ENCODE measurements at places on chromosomes 5 and 9.

GRCh38 chr9:4826417-4827166 lies 33.8 kb downstream of the RCL1 start:
- DNase-seq = no peak

GRCh38 chr5:14954616-14955343 lies 83.2 kb upstream of the ANKH start:
- DNase-seq = no peak

DNA sequence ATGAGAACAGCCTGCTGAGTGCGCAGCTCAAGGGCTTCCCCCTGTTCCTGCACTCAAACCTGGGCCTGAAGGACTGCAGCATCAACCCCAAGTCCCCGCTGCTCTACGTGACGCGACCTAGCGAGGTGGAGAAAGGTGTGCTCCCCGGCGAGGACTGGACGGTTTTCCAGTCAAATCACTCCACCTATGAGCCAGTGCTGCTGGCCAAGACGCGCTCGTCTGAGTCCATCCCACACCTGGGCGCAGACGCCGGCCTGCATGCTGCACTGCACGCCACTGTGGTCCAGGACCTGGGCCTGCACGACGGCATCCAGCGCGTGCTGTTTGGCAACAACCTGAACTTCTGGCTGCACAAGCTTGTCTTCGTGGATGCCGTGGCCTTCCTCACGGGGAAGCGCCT lies 19.9 kb downstream of the NDST1 start:
- no peak for DNase-seq

DNA sequence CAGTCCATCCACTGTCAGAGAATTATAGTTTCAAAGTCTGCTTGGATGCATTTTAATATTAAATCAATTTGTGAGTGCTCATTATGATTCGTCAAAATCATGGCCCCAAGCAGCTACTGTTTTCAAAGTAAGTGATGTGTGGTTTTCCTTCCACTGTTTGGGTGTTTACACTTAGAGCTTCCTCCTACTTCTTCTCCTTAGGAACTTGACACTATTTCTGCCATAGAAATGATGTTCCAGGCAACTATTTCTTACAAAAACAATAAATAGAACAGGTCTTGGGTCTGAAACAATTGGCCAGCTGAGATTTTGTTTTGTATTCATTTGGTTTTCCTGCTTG lies 132.8 kb upstream of the RAI14 start:
- no peak for DNase-seq

- DNase-seq = no peak
Observed at GRCh38 chr9:15298362-15298761, 8.7 kb downstream of the TTC39B start.

GRCh38 chr5:167271511-167271910 lies 1019.9 kb upstream of the WWC1 start:
- DNase-seq = no peak

GRCh38 chr9:109889456-109889855 lies 109.5 kb downstream of the PALM2AKAP2 start:
- DNase-seq = no peak

- DNase-seq = no peak
Observed at GRCh38 chr9:99867536-99867935, 38.9 kb upstream of the STX17 start.

- DNase-seq = no peak
Observed at GRCh38 chr9:136352682-136353081, 10.9 kb downstream of the DNLZ start.

GRCh38 chr5:125151150-125151900 lies 404.9 kb upstream of the ZNF608 start:
- no peak for DNase-seq

DNA sequence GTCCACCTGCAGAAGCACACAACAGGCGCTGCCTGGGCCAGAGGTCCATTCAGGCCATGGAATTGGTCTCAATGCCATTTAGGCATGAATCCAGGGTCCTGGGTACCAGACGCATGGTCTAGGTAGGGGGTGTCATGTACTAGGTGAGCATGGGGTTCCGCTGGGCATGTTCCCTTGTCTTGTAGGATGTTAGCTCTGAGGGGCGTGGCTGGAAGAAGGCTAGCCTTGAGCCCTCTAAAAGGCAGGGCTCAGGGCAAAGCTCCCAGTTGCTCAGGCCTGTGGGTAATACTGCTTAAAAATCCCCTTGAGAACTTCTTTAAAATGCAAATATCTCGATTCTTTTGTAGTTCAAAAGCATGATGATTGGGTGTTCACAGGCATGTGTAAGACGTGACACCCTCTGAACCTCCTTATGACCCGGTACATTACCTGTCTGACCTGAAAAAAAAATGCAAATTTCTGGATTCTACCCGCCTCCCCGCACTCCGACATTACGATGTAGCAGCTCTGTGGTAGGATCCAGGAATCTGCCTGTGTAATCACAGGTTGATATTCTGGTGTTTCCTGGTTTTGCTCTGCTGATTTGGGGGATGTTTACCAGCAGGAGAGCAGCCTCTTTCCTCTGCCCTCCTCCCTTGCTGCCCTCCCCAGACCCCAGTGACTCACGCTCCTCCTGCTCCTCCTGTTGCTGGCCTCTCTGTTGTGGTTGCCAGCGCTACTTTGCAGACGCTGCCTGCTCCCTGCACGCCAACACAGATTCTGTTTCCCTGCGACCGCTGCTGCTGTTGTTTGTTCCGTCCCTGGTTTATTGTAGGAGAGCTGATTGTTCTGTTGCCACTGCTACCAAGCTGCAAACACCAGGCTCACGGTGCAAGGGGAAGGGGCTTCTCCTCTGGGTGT lies 5.7 kb downstream of the TMC1 start:
- DNase-seq = peak; percentile 93

DNA sequence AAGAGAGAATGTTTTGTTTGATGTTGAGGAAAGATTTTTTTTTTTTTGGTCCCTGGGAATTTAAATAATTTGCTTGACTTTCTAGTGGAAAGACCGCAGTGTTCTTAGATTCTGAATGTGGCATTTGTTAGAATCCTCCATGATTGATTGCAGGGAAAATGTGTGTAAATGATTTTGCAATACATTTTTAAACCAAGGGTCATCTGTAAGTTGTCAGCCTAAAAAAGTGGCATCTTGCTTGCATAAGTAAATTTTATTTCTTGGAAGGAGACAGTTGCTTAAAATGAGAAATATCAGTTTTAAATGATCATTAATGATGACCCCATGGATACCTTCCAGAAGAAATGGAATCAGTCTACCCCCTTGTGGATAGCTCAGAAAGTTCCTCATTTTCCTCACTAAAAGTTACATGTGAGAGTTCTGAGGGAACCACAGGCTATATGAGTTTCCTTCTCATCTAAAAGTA lies 105.1 kb upstream of the SLC25A48 start:
- no peak for DNase-seq

DNA sequence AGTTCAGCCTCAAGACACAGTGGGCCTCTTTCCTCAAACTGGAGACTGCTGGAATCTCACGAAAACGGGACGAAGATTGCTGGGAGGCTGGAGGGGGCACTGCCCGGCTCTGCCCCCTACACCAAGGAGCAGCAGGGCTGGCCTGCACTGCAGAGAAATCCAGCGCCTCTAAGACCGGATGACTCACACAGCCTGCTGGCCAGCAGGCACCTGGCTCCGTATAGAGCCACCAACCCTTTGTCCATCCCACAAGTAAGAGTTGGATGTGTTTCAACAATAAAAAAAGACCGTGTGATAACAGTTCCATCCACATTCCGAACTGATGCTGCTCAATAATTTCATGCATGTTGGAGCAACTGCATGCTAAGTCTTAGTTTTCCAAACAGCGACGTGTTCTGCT lies 11.5 kb downstream of the CCDC127 start:
- no peak for DNase-seq

DNA sequence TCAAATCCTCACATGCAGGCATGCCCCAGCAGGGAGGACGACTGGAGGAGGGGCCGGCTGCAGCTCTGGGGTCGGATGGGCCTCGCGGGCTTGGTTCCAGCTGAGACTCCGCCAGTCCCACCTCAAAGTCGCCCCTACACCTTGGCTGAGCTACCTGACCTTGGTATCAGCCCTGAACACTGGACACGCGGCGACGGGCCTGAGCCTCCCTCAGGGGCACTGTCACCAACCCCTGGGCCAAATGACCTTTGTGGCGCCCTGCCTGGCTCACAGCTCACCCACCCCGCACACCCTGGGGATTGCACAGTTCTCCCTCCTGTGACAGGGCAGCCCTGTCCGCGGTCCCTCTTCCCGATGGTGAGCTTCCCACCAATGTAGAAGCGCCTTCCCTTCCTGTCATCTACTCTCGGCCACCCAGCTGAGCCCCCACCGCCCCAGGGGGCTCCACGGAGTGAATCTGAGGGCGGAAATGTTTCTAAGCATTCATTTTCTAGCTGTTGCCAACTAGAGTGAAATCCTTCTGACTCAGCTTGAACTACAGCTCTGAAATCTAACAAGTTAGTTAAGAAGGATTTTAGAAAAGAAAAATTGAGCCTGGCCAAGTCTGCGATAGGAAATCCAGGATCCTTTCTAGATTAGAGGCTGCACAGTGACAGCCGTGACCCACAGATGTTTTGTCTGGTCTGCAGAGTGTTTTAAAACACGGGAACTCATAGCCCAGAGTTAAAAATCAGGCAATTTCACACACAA lies 138.9 kb upstream of the PHYKPL start:
- no peak for DNase-seq

- DNase-seq = no peak
Observed at GRCh38 chr5:1974501-1975405, 92.0 kb upstream of the IRX4 start.

GRCh38 chr9:33289496-33289895 lies 820 bp upstream of the NFX1 start:
- DNase-seq = no peak

GRCh38 chr5:118228489-118228888 lies 759.9 kb downstream of the DTWD2 start:
- no peak for DNase-seq

DNA sequence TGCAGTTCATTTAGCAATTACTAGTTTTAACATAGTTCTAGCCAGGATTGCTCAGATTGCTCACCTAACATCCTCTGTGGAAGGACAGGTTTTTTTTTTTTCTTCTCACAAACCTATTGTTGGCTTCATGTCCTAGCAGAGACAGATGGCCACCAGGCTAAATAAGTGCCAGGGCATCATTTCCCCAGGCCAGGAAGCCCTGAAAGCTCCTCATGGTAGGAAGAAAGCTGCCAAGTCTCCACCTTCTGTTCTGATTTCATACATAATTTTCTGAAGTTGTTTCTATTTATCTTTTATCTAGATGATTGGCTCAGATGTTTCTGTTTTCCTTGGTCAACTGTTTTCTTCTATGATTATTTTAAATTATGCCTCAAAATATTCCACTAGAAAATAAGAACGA lies 31.0 kb downstream of the EFCAB9 start:
- DNase-seq = no peak

DNA sequence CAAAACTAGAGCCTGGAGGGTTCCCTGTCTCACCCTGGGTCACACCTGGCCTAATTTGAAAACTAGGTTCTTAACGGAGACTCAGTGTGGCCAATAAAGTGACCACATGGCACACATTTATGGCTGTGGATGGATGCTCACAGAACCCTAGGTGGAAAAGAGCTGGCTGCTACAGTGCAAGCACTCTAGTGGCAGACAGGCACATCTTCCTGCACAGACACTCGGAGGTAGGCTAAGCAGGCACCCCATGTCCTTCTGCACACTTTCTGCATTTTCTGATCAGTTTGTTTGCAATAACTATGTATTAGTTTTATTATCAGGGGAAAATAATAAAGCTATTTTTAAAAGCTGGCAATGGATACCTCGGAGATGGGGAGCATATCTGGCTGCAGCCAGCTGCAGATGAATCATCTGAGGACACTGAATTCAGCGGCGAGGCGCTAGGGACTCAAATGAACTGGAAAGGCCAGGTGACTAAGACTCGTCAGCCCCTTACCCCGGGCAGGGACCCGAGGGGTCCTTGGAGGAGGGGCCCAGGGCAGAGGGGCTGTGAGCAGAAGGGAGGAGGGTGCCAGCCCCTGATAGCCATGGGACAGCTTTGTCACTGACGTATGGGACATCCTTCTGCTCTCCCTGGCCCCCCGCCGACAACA lies 96.2 kb downstream of the OLFM1 start:
- no peak for DNase-seq

GRCh38 chr5:167864801-167865200 lies 426.6 kb upstream of the WWC1 start:
- DNase-seq = no peak

DNA sequence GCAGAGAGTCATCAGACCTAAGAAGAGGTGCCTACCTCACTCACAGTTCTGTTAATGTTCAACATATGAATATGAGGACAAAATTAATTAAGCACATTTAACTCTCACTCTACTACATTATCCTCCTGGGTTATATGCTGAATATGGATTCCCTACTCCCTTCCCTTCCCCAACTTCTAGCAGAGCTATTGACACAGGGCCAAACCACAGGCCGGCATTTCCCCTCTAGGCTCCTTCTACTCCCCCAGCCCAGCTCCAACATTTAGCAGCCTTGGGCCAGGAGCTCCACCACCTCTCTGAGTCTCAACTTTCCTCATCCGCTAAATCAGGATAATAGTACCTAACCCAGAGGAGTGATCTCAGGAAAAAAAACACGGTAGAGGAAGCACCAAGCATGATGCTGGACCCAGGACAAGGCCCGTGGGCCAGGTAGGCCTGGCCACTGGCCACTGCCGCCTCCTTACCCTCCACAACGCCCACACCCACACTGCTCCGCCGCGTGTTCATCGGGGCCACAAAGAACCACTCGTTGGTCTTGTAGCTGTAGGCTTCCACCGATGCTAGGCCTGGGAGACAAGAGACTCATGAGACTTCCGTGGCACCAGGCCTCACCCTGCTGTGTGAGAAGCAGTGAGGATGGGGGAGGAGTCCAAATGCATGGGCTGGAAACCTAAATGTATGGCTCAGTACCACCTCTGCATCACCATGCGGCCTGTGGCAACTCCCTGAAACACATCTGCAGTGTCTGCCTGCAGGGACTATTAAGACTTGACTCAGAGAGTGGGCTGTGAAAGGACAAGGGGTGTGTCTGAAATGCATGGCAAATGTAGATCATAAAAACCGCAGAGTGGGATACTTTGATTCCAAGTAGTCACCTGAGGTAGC lies 98.8 kb downstream of the KLHL3 start:
- no peak for DNase-seq

DNA sequence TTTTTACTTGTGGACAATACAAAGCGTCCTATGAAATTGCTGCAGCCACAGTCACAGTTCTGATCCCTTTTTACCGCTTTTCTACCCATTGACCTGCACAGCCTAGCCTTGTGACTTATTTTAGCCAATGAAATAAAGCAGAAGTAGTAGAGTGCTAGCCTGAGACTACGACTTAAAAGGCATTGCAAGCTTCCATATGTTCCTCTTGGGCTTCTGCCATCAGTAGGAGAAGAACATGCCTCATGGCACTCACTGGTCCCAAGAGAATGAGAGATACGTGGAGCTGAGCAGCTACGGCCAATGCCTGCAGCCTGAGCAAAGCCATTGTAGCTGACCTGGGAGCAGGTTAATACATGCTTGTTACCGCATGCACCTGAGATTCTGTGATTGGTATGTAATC lies 416.6 kb upstream of the CLINT1 start:
- DNase-seq = no peak

GRCh38 chr5:79560771-79561524 lies 47.0 kb upstream of the HOMER1 start:
- DNase-seq = no peak
